Endodermal cell (in vitro differentiated cells): ENCODE measurements at places on chromosomes 7 and 10. TPM values are rescaled to one million over a fixed set of nuclear protein-coding genes. Genes with fewer than 3 reads are reported as not detected.

DNA sequence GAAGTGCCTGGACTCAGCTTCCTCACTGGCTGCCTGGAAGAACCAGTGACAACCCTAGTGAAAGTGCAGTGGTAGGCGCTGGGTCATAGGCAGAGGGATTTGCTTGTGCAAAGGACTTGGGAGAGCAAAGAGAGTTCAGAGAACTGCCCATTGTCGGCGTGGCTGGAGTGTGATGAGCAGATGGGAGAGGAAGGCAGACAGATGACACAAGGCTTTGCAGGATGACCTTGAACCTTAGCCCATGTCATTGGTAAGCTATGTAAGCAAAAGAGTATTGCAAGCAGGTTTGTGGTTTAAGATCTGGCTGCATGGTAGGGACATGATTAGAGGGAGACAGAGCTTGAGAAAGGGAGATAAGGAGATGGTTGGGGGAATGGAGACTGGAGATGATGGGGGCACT is 35.3 kb upstream of the NOBOX start:
- no peaks in the 10 kb centered on the region for H3K36me3 ChIP-seq
- H3K4me1 ChIP-seq: no peaks in the 10 kb centered on the region
- no peaks in the 10 kb centered on the region for H3K27me3 ChIP-seq
- no peak overlapping the region for H3K27ac ChIP-seq
- no peak overlapping the region for H3K4me3 ChIP-seq

Gene RBM20
- total RNA-seq: 7.0 to 16.0 TPM (median 7.7 TPM) in 3 replicates

Gene ALDH18A1
- 130 to 136 TPM (median 132 TPM) in 3 replicates for total RNA-seq

GRCh38 chr7:43021431-43021830 is 89.3 kb downstream of the MRPL32 start:
- peak overlapping the region; percentile 5 for H3K4me3 ChIP-seq
- no peaks in the 10 kb centered on the region for H3K27me3 ChIP-seq
- peaks cover 17% of the 10 kb centered on the region for H3K4me1 ChIP-seq
- H3K27ac ChIP-seq: no peak overlapping the region

- no peak for DNase-seq
- H3K4me1 ChIP-seq: no peaks in the 10 kb centered on the region
- H3K27me3 ChIP-seq: no peaks in the 10 kb centered on the region
- no peaks in the 10 kb centered on the region for H3K36me3 ChIP-seq
- H3K4me3 ChIP-seq: no peak overlapping the region
Observed at GRCh38 chr10:95209509-95210127, 15.6 kb downstream of the ACSM6 start.

- H3K4me1 ChIP-seq: peaks cover 10% of the 10 kb centered on the region
- no peaks in the 10 kb centered on the region for H3K36me3 ChIP-seq
- H3K27ac ChIP-seq: no peak overlapping the region
Observed at GRCh38 chr7:23960361-23960760, 250.3 kb downstream of the STK31 start.

GRCh38 chr7:8177109-8177933 is 84.6 kb downstream of the ICA1 start:
- no peaks in the 10 kb centered on the region for H3K4me1 ChIP-seq
- no peaks in the 10 kb centered on the region for H3K27me3 ChIP-seq
- H3K27ac ChIP-seq: no peak overlapping the region
- H3K4me3 ChIP-seq: no peak overlapping the region

DNA sequence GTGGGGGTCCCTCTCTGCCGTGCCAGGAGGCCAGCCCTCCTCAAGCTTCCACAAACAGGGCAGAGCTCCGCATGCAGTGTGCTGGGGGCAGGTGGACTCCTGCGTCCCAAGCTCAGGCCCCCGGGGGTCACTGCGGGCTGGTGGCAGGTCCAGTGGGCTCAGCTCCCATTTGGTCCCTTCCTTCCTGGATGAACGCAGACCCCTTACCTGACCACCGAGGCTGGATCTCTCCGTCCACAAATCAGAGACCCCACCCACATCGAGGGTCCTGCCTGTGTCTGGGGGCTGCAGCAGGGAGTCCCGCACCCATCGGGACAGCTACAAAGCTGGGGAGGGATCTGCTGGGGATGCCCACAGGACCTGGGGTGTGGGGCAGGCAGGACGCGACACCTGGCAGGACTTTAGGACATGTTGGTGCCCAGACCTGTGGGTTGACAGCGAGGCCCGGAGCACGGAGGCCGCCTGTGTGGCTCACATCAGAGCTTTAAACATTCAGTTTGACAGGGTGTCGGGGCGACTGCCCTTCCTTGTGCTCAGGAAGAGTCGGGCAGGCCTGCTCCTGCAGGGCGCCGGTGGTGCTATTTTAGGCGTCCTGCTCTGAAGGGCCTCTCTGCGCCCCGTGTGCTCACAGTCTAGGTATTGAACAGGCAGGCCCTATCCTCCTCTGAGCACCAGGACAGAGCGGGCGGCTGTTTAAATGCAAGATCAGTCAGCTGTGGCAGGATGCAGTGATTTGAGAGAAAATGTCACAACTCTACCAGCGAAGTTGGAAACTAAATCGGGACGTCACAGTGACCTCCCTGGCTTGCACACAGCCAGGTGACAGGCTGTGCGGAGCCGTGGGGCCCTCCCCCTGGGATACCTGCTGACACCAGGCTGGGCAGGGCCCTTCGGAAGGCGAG is 15.9 kb upstream of the CFAP46 start:
- DNase-seq: peak; percentile 28
- H3K27me3 ChIP-seq: no peaks in the 10 kb centered on the region
- peaks cover 2% of the 10 kb centered on the region for H3K4me1 ChIP-seq
- no peaks in the 10 kb centered on the region for H3K36me3 ChIP-seq
- no peak overlapping the region for H3K27ac ChIP-seq
- H3K4me3 ChIP-seq: no peak overlapping the region
